ENCODE measurements at places on chromosomes 5 and 9.

GRCh38 chr5:176570044-176570443 lies 20.9 kb downstream of the CDHR2 start:
- DNase-seq = no peak

DNA sequence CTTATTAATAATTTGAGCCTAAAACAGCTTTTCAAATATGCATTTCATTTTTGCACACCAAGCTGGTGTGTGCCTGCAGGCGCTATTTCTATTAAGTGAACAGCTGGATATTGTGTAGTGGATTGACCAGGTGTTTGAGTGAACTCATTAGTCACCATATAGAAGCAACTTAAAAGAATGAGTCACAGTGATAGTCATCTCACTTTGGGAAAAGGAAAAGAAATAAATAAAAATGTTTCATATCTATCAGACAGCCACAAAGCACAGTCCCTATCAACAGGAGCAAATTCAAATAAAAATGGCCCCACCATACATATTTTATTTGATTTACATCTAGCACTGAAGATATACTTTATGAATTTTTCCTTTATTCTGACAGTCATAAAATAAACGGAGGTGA lies 456.5 kb upstream of the CDH9 start:
- no peak for DNase-seq

DNA sequence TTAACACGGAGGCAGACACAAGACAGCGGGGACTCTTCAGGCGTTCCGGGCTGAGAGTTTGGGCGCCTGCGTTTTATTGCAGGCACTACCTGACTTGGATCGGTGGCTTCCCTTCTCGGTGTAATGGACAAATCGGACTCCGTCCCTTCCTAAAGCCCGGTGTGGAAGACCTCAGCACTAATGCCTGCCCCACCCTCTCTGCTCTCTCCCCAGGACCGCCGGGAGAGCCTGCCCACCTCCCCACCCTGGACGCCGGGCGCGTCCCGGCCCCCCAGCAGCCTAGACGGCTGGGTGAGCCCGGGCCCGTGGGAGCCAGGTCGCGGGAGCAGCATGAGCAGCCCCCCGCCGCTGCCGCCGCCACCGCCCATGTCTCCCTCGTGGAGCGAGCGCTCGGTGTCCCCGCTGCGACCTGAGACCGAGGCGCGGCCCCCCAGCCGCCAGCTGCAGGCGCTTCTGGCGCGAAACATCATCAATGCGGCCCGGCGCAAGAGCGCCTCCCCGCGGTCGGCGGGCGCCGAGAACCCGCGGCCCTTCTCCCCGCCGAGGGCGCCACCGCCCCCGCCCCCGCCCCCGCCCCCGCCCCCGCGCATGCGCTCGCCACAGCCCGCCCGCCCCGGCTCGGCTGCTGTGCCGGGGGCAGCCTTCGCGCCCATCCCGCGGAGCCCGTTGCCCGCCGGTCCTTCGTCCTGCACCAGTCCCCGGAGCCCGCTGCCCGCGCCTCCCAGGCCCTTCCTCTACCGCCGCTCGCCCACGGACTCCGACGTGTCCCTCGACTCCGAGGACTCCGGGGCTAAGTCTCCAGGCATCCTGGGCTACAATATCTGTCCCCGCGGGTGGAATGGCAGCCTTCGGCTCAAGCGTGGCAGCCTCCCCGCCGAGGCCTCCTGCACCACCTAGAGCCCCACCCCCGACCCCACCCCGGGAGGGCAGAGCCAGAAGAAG lies 4.6 kb upstream of the MYOZ3 start:
- peak; percentile 92 for DNase-seq

- DNase-seq = no peak
Measured at GRCh38 chr9:105708405-105708804, 14.1 kb downstream of the TMEM38B start.

- no peak for DNase-seq
Measured at GRCh38 chr5:2120361-2120760, 237.6 kb upstream of the IRX4 start.

- DNase-seq = no peak
Measured at GRCh38 chr5:119290161-119290569, 65.7 kb upstream of the TNFAIP8 start.

DNA sequence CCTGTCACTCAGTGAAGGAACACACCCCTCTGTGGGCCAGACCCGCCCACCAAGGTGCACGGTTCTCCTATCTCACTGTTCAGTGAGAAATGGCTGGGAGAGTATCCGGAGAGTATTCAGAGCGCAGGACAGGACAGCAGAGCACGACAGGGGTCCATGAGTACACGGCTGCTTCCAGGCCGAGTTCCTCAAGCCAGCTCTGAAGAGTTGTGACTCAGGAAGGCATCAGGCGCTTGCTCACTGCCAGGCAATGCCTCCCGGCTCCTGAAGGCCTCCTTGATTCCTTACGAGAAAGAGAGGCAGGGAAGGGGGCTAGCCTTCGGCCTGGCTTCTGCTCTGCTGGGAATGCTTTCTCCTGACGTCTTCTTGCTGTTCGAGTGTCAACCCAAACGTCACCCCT lies 132.1 kb upstream of the PPP1R26 start:
- DNase-seq = no peak

DNA sequence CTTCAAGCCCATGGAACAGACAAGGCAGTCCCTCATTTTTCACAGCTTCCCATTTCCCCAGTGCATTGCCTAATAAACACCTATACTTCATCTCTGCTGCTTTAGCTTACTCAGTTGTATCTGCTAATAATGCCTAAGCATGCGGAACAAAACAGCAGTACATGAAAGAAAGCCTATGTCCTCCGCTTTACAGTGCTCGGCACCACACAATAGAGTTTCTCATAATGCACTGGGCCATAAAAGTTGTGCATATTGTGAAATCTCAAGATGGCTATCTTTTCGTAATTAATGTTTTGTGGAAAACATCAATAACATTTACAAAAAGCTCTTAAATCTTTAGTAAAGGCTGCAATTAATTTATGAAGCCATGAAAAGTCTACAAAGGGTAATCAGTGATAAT lies 69.3 kb downstream of the DENND1A start:
- DNase-seq = no peak

DNA sequence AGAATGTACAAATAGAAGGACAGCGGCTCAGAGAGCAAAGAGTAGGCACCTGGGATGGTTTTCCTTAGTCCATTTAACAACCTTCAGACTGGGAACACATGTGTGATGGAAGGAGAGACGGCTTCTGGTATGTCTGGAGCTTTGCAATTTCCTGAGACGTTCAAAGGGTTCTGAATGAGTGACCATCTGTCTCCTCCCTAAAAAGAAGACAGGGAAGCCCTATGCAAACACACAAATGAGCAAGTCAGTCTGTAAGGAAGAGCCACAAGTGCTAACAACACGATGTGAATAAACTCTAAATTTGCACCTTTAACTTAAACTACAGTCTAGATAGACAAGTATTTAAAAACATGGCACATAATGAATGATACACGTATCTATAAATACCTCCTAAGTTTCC lies 391.0 kb downstream of the ICE1 start:
- DNase-seq = no peak

DNA sequence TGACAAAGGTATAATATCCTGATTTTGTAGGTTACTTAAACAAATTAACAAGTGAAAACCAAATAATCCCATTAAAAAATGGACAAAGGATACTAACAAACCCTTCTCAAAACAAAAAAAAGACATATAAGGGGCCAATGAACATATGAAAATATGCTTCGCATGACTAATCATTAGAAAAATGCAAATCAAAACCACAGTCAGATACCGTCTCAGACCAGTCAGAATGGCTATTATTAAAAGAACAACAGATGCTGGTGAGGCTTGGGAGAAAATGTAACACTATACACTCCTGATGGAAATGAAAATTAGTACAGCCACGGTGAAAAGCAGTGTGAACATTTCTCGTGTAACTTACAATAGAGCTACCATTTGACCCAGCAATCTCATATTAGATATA lies 1542.2 kb upstream of the CDH9 start:
- DNase-seq = no peak

DNA sequence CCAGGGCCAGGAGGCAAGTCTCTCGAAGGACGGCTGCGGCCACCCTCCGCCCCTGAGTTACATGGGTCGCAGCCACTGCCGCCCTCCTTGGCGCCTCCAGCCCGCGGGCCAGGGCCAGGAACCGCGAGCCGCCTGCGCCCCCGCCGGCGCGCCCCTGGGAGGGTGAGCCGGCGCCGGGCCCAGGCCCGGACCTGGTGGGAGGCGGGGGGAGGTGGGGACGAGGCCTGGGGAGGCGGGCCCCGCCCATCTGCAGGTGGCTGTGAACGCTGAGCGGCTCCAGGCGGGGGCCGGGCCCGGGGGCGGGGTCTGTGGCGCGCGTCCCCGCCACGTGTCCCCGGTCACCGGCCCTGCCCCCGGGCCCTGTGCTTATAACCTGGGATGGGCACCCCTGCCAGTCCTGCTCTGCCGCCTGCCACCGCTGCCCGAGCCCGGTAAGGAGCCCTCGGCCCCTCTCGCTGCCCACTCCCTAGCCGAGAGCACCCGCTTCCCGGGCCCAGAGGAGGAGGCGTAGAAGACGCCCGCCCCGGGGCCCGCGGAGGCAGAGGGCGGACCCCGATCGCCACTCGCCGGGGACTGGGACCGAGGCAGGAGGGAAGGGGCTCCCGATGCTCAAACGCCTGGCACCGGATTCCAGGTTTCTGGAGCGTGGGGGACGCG lies at the start of gene ASS1:
TSS of gene ASS1 (plus strand) at position 397 of the 657 bp plus-strand sequence. CDS start 7,268 bp downstream, outside the sequence.
- DNase-seq = peak; percentile 76

DNA sequence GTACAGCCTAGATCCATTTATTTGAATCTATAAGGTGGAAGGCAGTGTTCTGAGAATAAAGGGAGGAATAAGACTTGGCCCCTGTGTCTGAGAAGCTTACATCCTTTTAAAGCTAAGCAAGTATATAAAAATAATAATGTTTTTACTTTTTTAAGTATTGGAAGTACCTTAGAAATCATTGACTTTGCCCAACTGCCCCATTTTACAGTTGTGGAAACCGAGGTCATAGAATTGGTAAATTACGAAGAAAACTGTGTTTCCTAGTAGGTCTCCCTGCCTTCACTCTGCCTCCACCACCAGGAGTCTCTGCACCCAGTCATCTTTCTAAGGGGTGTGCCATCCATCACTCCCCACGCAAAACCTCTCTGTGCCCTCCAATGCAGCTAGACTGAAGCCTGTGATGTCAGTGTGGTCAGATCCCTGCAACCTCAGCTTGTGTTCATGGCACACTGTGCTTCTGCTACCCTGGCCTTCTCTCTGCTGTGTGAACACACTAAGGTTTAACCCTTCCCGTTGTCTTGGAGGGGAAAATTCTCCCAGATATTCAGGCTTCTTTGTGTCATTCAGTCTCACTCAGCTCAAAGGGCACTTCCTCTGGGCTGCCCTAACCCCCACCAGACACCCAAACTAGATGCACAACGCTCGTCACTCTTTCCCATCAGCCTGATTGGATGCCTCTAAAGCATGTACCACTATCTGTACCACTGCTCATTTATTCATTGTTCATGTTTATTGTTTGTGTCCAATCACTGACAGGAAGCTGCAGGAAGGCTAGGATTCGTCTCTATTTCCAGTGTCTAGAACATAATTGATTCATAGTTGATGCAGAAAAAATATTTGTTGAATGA lies 18.2 kb downstream of the ADRB2 start:
- no peak for DNase-seq

GRCh38 chr9:77843076-77843870 lies 188.3 kb downstream of the GNAQ start:
- DNase-seq = no peak

DNA sequence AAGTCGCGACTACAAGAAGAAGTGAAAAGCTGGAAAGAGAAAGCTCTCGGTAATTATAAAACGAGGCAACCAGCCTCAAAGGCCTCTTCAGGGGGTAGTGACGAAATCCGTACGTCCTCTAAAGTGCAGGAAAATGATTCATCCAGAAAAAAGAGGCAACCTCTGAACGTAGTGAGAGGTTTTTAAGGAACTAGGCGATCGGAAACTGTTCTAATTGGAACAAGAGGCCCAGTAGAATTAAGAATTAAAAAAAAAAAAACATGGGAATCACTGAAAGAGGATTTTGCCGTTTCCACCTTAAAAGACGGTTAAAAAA lies 1.0 kb downstream of the CSNK1A1 start:
- DNase-seq = no peak

All from femur (tissue), 1 donor.